NCI-H69 (cell line): ENCODE measurements at places on chromosomes 16 and 17.
A peak's percentile ranks its signal among the peaks of the same experiment; 100 is the strongest.

DNA sequence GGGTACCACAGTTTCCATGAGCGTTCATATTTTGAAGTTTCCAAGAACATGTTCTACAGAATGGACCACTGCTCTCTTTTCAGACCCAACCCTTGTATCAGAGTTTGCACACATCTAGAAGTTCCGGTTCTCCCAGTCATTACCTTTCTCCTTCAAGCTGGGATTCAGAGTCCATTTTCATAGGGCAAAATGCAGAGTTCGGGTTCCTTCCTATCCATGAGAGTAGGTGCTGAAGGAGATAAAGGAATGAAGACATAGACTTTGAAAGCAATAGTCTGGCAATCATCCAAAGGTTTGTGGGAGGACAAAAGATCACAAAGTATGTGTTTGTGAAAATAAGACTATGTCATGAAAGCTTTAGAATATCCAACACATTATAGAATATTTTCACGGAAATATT lies 699.6 kb downstream of the MAF start:
- no peak for DNase-seq

DNA sequence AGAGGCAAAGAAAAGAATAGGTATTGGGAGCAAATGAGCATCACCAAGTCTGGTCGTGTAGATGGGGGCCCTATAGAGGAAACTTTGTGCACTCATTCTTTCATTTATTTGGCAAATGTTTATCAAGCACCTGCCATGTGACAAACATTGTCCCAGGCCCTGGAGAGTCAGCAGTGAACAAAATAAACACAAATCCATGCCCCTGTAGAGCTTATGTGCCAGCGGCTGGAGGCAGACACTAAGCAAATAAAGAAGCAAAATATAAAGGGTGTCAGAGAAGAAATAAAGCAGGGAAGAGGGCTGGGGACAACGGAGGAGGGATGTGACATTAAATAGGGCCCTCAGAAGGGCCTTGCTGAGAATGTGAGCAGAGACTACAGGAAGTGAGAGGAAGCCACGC lies 45.5 kb downstream of the KATNIP start:
- peak; percentile 38 for DNase-seq

- no peak for DNase-seq
Measured at GRCh38 chr16:66036184-66036583, 330.3 kb upstream of the CDH5 start.

DNA sequence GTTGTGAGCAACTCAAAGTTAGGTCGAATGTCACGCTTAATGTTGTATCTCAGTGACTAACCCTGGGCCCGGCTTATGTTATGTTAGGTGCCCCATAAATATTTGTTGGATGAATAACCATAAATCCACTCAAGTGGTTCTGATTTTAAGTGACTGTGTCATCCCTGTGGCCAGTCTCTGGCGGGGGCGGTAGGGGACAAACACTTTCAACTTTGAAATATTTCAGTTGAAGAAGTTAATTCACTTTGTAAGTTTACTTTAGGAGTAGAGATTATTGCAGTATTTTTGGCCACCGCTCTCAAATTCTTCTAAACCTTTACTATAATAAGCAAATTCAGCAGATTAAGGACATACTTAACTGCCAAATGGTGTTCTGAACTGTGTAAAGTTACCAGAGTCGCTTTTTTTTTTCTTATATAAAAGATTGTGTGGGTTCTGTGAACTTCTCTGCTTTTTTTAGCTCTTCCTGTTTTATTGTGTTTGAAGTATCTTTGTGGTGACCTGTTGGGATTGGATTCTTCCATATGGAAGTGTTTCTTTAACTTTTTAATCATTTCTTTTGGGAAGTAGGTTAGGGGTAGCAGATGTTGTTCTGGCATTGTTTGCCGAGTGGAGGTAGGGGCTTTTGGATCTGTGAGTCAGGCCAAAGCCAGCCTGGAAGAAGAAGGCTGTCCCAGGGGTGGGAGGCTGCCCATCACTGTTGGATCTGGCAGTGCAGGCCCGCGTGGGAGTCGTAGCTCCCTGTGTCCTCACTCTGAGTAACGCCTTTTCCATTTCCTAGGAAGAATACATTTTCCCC lies 61.4 kb upstream of the TBX2 start:
- no peak for DNase-seq

DNA sequence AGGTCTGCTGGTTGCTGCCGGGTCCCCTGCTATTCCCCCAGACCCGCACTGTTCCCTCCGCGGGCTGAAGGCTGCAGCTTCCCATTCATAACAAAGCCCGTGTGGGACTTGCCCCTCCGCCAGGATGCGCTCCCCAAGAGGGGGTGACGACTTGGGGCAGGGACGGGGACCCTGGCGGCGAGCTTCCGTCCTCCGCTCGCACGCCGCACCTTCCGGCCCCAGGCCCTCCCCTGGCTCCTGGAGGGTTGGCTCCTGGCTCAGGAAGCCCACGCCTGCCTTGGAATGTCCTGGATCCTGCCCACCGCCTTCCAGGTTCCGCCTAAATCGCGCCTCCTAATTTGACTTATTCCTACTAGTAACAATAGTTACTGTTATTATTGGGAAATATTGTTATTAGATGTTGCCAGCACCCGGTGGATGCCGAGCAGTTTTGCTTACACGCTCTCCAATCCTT lies 1.1 kb upstream of the TFAP4 start:
- peak; percentile 72 for DNase-seq

DNA sequence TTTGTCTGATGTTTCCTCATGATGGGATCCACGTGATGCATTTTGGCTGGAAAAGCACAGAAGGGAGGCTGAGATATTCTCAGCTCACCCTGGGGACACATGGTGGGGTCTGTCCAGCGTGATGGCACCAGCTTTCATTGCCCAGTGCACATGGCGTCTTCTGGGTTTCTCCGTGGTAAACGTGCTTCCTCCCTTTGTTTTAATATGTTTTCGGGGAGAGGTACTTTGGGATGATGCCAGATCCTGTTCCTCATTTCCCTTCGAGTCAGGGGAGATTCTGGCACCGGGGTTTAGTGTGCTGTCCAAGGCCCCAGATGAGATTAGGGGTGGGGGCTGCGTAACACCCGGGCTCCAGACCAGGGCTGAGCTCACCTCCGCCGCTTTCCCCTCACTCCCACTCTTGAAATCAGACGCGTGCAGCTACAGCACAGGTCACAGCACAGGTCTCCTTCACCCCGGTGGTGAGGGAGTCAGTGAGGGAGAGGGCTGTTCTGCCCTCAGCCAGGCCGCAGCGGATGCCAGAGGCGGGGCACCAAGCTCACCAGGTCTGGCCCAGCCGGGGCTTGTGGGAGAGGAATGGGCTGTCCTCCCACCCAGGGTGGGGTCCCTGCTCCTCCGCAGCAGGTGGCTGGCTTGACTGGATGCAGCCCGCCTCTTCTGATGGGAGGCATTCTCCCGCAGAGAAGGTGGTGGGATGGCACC lies 33.9 kb downstream of the COX4I1 start:
- DNase-seq: no peak

DNA sequence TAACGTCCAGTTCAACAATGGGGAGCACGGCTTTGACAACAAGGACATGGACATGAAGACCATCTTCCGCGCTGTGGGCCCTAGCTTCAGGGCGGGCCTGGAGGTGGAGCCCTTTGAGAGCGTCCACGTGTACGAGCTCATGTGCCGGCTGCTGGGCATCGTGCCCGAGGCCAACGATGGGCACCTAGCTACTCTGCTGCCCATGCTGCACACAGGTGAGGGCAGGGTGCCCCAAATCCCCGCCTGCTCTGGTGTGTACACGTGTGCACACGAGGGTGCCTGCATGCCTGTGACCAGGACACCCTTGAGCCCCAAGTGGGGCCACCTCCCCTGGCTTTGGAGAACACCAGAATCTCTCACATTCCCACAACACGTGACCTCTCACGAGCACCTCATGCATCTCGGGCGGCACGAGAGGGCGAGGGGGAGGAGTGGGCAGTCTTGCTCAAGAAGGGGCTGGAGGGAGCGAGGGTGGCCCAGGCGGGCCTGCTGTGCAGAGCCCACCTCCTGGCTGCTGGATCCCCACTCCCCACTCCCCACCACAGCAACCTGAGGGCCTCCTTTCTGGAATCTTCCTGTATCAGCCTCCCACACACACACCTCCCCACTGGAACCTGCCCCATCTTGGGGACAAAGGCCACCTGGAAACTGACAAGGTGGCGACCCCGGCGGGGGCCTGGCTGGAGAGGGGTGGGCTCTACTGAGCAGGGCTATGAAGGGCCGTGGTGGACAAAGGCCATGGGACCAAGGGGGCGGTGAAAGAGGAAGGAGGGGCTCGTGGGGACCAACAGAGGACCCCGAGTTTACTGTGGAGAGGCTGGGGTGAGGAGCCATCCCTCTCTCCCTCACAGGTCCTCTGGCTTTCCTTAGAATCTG lies 6.5 kb downstream of the ENPP7 start:
- no peak for DNase-seq

DNA sequence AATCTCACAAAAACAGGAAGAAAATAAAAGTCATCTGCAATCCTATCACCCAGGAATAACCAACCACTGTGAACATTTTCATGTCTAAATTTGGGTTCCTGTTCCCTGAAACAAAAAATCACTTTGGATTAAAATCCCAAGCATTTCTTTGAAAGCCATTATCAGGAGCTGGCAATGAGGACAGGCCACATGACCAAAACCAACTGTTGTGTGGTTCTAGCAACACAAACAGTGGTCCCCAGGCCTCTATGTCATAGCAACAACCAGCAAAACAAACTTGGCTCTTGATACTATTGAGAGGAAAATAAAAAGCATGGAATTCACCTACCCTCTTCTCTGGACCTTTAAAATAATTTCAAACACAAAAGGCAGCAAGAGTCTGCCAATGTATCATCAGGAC lies 252.5 kb downstream of the SLC39A11 start:
- DNase-seq: no peak

- DNase-seq: peak; percentile 64
Measured at GRCh38 chr17:34902831-34903547, 58.3 kb downstream of the CCT6B start.

DNA sequence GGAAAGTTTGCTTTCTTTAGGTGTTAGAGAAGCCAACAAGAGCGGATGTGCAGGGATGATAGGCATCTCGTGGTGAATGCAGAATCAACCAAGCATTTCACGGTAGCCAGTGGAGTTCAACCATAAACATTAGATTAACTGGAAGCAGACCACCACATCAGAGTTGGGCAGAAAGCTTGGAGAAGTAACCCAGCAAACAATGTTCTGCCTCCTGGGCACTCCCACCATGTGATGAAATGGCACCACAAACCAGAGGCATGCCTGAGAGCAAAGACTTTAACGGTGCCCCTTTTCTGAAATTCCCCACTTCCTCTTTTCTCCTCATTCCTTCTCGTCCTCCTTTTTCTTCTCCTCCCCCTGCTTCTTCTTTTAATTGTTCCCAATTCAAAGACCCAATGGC lies 193.5 kb upstream of the ANKFN1 start:
- DNase-seq: no peak

DNA sequence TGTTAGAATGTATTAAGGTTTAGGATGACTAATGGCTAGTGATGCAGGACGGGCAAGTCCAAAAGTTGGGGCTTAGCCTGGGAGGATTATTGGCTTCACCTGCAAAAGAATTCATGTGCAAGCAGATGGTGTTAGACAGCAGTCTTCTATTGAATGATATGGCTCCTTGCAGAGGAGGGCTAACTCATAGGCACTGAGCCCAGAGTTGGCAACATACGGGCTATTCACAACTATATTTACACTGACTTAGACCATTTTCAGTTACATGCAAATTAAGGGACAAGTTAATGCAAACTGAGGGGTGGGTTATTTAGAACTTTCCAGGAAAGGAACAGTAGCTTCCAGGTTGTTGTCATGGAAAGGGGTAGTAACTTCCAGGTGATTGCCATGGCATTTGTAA lies 1017.1 kb upstream of the EEF2KMT start:
- no peak for DNase-seq

- no peak for DNase-seq
Measured at GRCh38 chr16:75319513-75320411, 68.3 kb upstream of the BCAR1 start.

GRCh38 chr16:50596762-50597450 lies 48.7 kb downstream of the NKD1 start:
- DNase-seq: no peak

- DNase-seq: peak; percentile 2
Measured at GRCh38 chr16:76654088-76654820, 377.1 kb downstream of the CNTNAP4 start.
